ENCODE measurements at places on chromosomes 4 and X.

DNA sequence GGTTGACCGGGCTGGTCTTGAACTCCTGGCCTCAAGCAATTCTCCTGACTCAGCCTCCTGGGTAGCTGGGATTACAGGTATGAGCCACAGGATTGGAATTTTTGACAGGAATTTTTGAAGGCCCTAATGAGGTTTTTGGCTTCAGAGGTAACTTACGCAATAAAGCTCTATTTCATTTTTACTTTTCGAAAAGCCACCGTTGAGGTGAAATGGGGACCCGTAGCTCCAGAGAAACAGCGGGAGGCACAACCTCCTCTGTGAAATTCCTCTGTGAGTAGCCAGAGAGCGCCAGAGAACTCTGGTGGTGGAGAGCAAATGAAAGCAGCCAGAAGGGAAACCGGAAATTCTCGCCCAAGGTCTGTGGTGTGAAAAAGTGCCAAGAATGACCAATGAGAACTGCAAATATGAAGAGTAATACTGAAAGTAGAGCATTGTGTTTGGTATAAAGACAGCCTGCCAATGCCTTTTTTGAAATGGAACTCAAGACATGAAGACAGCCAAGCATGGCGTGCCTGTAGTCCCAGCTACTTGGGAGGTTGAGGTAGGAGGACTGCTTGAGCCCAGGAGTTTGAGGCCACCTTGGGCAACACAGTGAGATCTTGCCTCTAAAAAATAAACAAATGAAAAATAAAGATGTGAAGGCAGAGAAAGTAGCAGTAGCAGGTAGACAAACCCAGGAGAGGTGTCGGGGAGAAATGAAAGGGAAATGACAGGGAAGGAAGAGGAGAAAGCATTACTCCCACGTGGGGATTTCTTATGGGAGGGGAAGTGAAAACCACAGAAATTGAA lies 33.0 kb upstream of the TMEM131L start:
- peak; percentile 60 for DNase-seq

DNA sequence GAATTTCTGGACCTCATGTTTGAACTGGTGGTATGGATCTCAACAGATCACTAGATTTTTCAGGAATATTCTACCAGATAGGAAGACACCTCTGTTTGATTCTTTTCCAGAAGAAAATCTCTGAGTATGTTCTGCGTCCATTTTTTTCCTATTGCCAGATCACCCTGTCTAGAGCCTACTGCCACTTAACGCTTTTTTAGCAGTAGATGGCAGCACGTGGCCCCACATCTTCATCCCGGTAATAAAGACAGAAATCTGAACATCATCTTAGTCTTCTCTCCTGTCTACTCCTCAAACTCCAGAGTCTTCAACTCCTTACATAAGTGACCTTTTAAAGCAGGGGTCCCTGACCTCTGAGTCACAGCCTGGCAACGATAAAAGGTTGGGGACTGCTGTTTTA lies 184.7 kb downstream of the TMA16 start:
- DNase-seq: no peak

DNA sequence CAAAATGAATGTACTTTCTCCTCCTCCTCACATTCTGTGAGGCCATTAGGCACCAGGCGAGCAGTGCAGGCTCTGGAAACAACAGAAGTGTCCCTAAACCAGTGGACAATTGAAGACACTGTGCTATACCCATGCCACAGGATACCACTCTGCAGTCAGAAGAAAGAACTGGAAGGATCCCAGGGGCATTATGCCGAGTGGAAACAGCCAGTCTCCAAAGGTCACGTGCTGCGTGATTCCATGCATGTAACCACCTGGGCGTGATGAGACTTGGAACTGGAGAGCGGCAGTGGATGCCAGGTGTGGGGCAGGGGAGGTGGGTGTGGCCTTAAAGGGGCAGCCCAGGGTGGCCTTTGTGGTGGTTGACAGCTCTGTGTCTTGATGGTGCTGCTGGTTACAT lies 139.4 kb downstream of the EVC2 start:
- DNase-seq: no peak

GRCh38 chrX:129759576-129760061 lies 20.1 kb upstream of the SASH3 start:
- DNase-seq: peak; percentile 28

- no peak for DNase-seq
Observed at GRCh38 chr4:92953462-92953861, 649.7 kb downstream of the GRID2 start.

DNA sequence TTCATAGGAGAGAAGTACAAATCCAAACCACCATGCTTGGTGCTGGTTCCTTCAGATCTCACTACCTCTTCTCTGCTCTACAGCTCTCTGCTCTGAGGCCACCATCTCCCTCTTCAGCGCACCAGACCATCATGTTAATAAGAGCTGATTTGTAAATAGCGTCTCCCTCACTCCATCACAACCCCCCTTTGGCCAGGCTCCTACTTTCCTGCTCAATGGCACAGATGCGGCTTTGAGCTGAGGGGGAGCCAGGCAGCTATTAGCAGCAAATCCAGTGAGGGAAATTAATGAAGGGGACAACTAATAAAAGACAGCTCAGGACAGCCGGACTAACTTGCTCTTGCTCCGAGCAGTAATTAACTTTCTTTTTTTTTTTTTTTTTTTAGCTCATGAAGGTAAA lies 13.1 kb downstream of the NEUROG2 start:
- no peak for DNase-seq

DNA sequence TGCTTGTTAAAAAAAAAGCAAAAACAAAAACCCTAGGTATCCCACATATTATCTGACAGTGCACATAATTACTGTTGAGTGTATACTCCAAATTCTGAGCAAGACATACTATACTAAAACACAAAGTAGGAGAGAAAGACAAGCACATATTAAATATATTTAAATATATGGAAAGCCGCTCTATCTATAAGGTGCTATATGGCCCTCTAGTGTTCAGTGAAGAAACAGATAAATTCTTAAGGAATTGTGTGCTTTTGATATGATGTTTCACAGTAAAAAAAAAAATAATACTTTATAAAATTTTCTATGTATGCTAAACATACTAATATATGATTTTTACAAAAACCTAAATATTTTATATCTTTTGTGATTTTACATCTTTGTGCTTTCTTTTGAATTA lies 137.8 kb downstream of the FBXW7 start:
- DNase-seq: no peak

DNA sequence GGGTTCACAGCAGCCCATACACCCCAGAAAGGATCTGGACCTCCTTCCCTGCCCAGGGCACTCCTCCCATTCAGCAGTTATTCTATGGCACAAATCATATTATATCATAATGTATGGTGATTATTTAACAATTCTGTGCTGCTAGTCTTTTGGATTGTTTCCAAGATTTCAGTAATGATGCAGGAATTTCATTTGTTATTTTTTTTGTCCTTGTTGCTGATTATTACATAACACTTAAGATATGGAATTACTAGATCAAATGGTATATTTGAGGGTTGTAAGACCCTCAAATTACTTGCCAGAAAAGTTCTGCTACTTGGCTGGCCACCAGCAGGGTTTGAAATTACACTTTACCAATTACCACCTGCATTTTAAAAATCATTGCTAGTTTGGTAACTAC lies 36.4 kb downstream of the QDPR start:
- DNase-seq: no peak

GRCh38 chr4:94395562-94395961 lies 52.9 kb upstream of the HPGDS start:
- no peak for DNase-seq

GRCh38 chr4:142500966-142501365 lies 345.1 kb downstream of the INPP4B start:
- no peak for DNase-seq

- DNase-seq: no peak
Observed at GRCh38 chr4:79367096-79367495, 40.9 kb downstream of the GK2 start.

- no peak for DNase-seq
Observed at GRCh38 chr4:38046727-38047489, 86.7 kb downstream of the PTTG2 start.

- no peak for DNase-seq
Observed at GRCh38 chr4:131337936-131338335, 1811.2 kb upstream of the PCDH10 start.

GRCh38 chr4:156633847-156634246 lies 337.8 kb downstream of the PDGFC start:
- DNase-seq: no peak

DNA sequence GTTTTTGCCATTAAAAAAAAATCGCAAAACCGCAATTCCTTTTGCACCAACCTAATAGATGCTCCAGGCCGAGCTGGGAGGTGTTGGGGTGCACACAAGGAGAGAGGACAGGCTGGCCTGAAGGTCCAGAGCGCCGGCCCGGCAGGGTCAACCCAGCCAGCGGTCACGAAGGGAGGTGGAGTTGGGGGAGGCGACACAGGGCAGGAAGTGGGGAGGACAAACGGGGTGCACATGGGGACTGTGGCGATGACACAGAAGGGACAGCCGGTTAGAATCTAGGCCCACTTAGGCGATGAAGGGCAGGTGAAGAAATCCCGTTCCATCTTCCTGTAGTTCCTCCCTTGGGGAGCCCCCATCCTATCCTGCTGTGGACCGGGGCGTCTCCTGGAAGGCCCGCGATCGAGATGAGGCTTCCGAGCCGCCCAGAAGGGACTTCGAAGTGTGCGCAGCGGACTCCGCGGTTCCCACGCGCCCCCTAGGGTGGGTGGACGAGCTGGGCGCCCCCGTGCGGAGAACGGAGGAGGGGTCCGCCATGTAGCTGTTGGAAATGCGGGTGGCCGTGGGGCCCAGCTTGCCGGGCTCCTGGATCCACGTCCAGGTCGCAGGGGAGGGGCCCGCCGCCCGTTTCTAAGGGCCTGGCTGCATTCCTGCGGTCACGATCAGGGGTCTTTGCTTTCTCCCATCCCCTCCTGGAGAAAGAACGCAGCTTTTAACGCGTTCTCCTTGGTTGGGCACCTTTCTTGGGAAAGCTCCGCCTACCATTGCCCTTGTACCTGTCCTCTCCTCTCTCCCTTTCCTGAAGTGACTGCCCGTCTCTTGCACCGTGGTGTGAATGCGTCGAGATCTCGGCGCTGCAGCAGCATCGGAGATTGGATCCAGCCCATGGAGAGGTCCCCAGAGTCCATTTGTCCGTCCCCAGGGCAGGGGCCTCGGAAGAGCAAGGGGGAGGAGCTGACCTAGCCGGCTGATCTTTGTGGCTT lies 17.0 kb upstream of the HPF1 start:
- DNase-seq: no peak

DNA sequence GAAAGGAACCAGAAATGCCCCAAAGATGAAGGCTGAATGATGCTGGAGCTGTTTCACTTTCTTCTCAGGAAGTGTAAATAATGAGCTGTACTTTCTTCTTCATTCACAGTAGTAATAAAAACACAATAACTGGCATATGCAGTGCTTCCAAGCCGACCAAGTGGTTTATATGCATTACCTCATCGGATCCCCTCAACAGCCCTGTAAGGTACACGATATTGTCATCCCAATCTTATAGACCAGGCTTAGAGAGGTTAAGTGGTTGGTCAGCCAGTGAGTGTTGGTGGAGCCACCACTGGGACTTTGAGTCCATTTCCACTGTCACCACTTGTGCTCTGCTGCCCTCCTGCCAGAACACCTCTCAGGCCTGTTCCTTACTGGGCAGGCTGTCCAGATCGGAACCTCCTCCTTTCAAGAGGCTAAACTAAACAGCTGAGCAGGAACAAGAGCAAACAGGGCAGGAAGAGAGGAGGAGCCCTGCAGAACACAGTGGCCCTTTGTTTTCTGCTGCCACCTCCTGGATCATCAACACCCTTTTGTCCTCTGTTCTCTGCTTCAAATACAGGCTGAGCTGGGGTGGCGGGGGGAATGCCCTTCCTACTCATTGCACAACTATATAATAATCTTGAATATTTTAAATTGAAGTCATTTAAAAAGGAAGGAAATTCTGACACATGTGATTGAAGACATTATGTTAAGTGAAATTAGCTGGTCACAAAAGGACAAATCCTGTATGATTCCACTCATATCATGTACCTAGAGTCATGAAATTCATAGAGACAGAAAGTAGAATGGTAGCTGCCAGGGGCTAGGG lies 112.5 kb upstream of the ATP6AP2 start:
- no peak for DNase-seq

GRCh38 chr4:55077577-55077976 lies 47.8 kb downstream of the KDR start:
- no peak for DNase-seq

- DNase-seq: no peak
Observed at GRCh38 chr4:113628711-113629110, 132.8 kb downstream of the CAMK2D start.

DNA sequence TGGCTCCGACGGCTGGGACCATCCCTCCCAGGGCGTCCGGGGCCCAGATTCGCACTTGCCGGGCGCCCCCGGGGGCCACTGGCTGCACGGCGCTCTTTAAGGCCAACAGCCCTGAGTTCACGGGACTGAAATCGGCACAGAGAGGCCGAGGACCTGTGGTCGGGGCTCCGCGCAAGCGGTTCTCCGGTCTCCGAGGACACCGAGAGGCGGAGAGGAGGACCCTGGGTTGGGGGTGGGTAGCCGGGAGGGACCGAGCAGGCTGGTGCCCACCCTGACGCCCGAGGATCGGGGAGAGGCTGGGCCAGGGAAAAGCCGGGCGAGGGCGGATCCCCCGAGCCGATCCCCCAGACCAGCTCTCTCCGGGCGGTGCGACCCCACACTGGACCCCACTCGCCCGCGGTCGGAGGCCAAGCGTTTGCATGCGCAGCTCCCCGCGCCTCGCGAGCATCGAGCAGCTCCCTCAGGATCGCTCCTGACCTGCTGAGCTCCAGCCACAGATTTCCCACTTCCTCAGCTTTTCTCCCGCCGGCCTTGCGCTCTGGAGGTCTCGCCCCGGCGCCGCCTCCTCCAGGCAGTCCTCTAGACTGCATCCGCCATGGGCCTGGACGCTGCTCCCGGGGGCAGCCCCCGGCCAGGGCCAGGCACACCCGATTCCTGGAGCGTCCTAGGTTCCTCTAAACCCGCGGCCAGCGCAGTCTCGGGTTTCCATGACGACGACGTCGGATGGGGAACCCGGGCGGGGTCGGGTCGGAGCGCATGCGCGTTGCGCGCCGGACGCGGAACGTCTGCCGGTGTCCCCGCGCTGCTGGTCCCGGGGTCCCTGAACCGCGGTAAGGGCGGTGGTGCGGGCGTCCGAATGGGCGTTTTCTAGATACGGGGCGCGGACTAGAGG lies 17.6 kb upstream of the NAT8L start:
- DNase-seq: peak; percentile 35

- DNase-seq: no peak
Observed at GRCh38 chrX:136468391-136469103, 19.2 kb upstream of the BRS3 start.

DNA sequence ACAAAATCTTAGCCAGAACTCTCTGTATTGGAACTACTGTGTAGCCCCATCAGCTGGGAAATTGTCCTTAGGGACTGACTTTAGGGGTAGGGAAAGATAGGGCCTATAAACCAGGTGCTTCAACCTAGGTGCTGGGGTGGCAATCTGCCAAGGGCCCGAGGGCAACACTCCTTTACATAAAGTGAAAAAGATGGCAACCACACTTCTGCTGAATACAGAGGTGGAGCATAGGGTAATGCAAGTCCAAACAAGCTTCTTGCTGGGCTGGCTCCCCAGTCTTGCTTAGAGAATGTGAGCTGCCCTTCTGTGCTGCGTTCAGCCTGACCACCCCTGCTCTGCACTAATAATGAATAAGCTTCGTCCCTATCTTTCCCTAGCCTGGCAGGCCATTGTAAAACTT lies 9.8 kb downstream of the ZBTB33 start:
- no peak for DNase-seq
